HCT116 (cell line): ENCODE measurements at places on chromosomes 1 and 21.

GRCh38 chr1:93680420-93681100 lies 1.1 kb downstream of the BCAR3 start:
- H3K36me3 ChIP-seq, result peaks cover 12% of the 10 kb centered on the region; the same call in 1 of the 2 replicates
- peak overlapping the region; percentile 67 for H3K4me3 ChIP-seq
- H3K4me1 ChIP-seq, result no peaks in the 10 kb centered on the region
- peak overlapping the region; percentile 70 for H3K27ac ChIP-seq

DNA sequence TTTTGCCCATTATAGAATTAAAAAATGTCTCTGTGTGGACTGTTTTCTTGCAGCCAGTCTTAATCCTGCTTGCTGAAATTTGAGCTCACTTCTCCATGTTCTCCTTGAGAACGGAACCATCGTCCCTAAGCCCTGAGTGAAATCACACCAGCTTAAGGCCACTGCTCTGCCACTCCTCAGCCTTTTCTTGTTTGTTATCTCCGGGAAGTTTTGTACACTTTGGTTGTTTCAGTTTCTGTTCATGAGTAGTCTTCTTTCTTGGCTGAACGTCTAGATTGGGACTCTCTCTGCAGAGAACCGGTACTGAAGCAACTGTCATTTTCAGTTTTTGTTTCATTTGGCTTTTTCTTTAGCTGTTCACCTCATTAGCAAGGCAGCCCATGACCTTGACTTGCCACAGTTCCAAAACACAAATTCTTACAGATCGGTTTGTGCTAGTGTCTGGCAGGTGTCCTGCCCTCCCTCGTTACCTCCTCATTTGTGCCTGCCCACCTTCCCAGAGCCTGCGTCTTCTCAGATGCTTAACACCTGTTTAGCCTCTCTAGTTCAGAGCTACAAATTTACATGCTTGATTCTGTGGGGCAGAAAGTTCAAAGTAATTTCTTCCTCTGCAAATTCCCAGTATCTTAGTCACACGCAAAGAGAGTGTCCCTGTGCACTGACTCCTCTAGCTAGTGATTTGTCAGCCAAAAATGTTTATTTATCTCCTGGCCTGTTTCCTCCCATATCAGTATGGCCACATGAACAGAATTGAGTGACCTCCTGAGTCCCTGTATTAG lies 12.4 kb downstream of the PSEN2 start:
- no peak overlapping the region for H3K27ac ChIP-seq
- no peaks in the 10 kb centered on the region for H3K27me3 ChIP-seq
- H3K36me3 ChIP-seq, result peaks cover 9% of the 10 kb centered on the region
- H3K4me1 ChIP-seq, result peaks cover 9% of the 10 kb centered on the region

DNA sequence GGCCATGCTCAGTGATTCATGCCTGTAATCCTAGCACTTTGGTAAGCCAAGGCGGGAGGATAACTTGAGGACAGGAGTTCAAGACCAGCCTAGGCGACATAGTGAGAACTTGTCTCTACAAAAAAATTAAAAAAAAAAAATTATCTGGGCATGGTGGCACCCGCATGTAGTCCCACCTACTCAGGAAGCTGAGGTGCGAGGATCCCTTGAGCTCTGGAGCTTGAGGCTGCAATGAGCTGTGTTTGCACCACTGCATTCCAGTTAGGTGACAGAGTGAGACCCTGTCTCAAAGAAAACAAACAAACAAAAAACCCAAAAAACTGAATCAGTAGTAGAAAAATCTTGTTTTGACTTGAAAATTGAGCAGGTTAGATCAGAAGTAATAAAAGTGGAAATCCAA lies 67.1 kb upstream of the IPO9 start:
- no peak for DNase-seq
- H3K4me3 ChIP-seq, result no peak overlapping the region
- H3K4me1 ChIP-seq, result no peaks in the 10 kb centered on the region
- no peaks in the 10 kb centered on the region for H3K36me3 ChIP-seq

DNA sequence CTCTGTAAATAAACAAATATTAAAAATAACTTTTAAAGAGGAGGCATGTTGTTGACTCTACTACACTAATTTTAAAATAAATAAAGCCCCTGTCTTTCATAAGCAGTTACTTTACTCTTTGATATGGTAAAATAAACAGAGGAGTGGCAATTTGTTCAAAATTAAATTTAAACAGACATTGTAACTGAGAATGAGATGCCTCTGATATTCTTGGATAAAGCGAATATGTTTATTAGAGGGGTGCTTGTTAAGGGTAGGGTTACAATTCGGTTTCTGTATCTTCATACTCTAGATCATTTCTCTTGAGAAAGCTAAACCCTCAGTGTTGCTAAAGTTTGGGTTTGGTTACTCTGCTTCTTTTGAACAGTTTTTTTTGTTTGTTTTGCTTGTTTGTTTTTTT lies 19.6 kb downstream of the LPAR3 start:
- no peaks in the 10 kb centered on the region for H3K27me3 ChIP-seq
- no peak overlapping the region for H3K4me3 ChIP-seq
- H3K4me1 ChIP-seq, result no peaks in the 10 kb centered on the region
- DNase-seq, result no peak

GRCh38 chr1:197862221-197862620 lies 40.2 kb upstream of the C1orf53 start:
- H3K36me3 ChIP-seq, result no peaks in the 10 kb centered on the region
- H3K4me1 ChIP-seq, result no peaks in the 10 kb centered on the region
- DNase-seq, result no peak
- no peaks in the 10 kb centered on the region for H3K27me3 ChIP-seq

- H3K4me1 ChIP-seq, result no peaks in the 10 kb centered on the region
- no peaks in the 10 kb centered on the region for H3K36me3 ChIP-seq
- H3K27me3 ChIP-seq, result no peaks in the 10 kb centered on the region
- no peak overlapping the region for H3K4me3 ChIP-seq
Observed at GRCh38 chr1:109969907-109970306, 14.7 kb upstream of the AHCYL1 start.

- DNase-seq, result no peak
- peaks cover 13% of the 10 kb centered on the region; the same call in 1 of the 2 replicates for H3K27me3 ChIP-seq
Observed at GRCh38 chr1:119766374-119766794, 2.3 kb downstream of the HMGCS2 start.

GRCh38 chr1:205983925-205984725 lies 19.1 kb downstream of the RAB7B start:
- H3K27ac ChIP-seq, result no peak overlapping the region
- H3K36me3 ChIP-seq, result no peaks in the 10 kb centered on the region

- no peak overlapping the region for H3K27ac ChIP-seq
- no peaks in the 10 kb centered on the region for H3K27me3 ChIP-seq
- no peaks in the 10 kb centered on the region for H3K36me3 ChIP-seq
Observed at GRCh38 chr1:230030122-230030821, 36.8 kb upstream of the GALNT2 start.

GRCh38 chr1:8244304-8244703 lies 73.6 kb upstream of the SLC45A1 start:
- H3K4me1 ChIP-seq, result peaks cover 10% of the 10 kb centered on the region
- no peaks in the 10 kb centered on the region for H3K27me3 ChIP-seq

GRCh38 chr1:42128499-42128898 lies 24.7 kb upstream of the GUCA2B start:
- DNase-seq, result no peak
- H3K36me3 ChIP-seq, result no peaks in the 10 kb centered on the region
- H3K4me1 ChIP-seq, result no peaks in the 10 kb centered on the region
- H3K4me3 ChIP-seq, result no peak overlapping the region
- H3K27ac ChIP-seq, result no peak overlapping the region

GRCh38 chr21:33478935-33479678 lies 667 bp downstream of the TMEM50B start:
- peak overlapping the region; percentile 82 for H3K27ac ChIP-seq
- peaks cover 13% of the 10 kb centered on the region for H3K4me1 ChIP-seq
- H3K4me3 ChIP-seq, result peak overlapping the region; percentile 78
- no peaks in the 10 kb centered on the region for H3K27me3 ChIP-seq
